ENCODE measurements at places on chromosomes 6 and 20. TPM values are rescaled to one million over a fixed set of nuclear protein-coding genes. Genes with fewer than 3 reads are reported as not detected.

Gene ULBP2
- 4.9 TPM for total RNA-seq

Gene SLC35F1
- not detected for total RNA-seq

Gene NOX3
- not detected for total RNA-seq

Gene CYP39A1
- total RNA-seq = not detected

Gene EEF1A2
- total RNA-seq = 32.0 TPM

Gene SIGLEC1
- total RNA-seq = not detected

Gene STXBP5
- total RNA-seq = 17.9 TPM

Gene HLA-DOB
- total RNA-seq = 0.61 TPM

Data from Caco-2 (cell line).